Lower leg skin (tissue), 4 donors: ENCODE measurements at places on chromosomes 11 and 22. TPM values are rescaled to one million over a fixed set of nuclear protein-coding genes. Genes with fewer than 3 reads are reported as not detected.

Gene TRIM49C
- not detected for total RNA-seq

Gene PLA2G6
- 78.1 TPM for total RNA-seq

Gene CBLIF
- total RNA-seq, result not detected

Gene SLC1A2
- 2.1 TPM for total RNA-seq

Gene IL18BP
- total RNA-seq, result 6.1 TPM

Gene ARHGAP32
- 49.1 TPM for total RNA-seq

Gene HTR3A
- 0.55 TPM for total RNA-seq

Gene CNGA4
- total RNA-seq, result not detected

Gene ADORA2A
- total RNA-seq, result 0.72 TPM

Gene CST6
- 1,053 TPM for total RNA-seq

Gene DNHD1
- total RNA-seq, result 13.6 TPM

Gene SORL1
- 15.7 TPM for total RNA-seq

Gene ARHGAP20
- 1.5 TPM for total RNA-seq

GRCh38 chr22:31192513-31192912 lies 19.6 kb upstream of the LIMK2 start:
- no peak for DNase-seq

DNA sequence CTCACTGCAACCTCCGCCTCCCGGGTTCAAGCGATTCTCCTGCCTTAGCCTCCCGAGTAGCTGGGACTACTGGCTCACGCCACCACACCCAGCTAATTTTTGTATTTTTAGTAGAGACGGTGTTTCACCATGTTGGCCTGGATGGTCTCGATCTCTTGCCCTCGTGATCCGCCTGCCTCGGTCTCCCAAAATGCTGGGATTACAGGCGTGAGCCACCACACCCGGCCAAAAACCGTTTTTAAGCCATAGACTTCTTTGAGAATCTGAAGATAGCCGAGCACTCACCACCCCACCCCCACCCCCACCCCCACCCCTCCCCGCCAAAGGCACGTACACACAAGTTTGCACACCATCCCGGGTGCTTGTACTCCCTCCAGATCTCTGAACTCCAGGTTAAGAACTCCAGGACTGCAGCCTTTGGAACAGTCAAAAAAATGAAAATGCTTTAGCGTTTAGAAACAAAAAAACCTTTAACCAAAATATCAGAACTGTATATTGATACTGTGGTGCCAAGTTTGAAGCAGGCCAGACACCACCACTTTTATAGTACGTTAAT lies 1.5 kb downstream of the CRKL start:
- no peak for DNase-seq

DNA sequence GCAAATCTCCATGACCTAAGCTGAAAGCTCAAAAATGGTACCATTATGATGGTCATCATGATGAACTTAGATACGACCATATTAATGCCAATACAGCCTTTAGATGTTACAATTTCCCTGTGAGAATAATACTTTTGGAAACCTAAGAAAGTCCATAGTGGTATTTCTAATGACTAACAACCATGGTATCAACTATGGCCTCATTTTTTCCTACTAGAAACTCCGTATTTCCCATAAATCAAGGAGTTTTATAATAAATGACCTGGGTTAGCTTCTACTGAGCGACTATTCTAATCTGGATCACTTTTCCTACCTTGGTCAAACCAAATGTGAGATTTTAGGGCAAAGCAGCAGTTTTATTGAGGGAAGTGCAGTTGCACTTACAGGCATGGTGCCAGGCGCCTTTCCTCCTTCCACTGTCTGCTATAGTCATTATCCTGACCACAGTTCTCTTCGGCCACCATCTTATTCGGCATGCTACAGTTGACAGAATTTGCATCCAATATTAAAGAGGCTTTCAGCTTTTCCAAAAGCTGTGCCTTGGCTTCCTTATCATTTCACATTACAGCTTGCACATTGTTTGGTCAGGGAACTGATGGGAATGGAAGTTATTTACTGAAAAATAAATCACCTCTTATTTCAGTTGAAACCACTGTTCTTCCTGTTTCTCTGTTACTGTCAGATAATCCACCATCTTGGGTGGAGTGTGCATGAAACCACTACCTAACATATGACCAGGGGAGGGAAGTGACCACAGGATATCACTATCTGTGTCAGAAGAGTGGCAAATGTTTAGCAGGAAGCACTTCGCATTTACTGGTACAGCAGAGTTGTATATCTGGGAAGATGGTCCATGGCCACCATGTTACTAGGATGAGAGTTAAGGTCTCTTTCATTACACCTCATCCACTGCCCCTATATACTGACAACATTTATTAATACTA lies 74.5 kb upstream of the PICALM start:
- no peak for DNase-seq

GRCh38 chr11:106644824-106645223 lies 373.5 kb downstream of the GUCY1A2 start:
- no peak for DNase-seq

DNA sequence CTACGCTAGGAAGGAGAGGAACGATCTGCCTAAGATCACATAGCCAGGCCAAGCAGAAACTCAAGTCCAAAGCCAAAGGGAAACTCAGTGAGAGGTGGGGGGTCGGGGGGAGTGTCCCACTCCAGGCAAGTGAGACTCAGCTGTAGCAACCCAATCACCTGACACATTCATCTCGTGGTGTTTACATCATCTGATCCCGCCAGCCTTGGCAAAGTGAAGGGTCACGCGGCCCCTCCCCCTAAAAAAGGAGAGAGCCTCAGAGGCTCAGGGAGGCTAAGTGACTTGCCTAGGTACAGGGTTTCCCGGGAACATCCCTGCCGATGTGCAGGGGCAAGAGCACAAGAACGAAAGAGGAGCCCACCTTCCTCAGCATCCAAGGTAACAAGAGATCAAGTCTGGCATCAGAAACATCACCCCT lies 21.5 kb downstream of the MYH9 start:
- DNase-seq, result no peak

GRCh38 chr11:125373426-125374391 lies 122.4 kb downstream of the FEZ1 start:
- DNase-seq, result no peak

DNA sequence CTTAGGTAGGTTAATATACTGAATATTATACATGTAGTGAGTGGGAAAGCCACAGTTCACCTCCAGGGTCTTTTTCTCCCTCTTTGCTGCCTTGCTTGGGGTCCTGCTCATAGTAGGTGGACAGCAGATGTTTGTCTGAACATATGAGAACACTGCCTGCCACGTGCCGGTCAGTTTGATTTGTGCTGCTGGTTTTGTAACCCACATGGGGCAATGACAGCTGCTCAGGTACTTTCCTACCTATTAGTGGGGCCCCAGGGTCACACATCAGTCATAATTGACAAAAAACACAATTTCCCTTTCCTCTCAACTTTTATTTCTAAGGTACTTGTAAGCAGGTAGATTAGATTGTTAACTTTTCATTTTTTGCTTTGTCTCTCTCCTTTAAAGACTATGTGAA lies 43.8 kb downstream of the BMAL1 start:
- DNase-seq, result no peak

DNA sequence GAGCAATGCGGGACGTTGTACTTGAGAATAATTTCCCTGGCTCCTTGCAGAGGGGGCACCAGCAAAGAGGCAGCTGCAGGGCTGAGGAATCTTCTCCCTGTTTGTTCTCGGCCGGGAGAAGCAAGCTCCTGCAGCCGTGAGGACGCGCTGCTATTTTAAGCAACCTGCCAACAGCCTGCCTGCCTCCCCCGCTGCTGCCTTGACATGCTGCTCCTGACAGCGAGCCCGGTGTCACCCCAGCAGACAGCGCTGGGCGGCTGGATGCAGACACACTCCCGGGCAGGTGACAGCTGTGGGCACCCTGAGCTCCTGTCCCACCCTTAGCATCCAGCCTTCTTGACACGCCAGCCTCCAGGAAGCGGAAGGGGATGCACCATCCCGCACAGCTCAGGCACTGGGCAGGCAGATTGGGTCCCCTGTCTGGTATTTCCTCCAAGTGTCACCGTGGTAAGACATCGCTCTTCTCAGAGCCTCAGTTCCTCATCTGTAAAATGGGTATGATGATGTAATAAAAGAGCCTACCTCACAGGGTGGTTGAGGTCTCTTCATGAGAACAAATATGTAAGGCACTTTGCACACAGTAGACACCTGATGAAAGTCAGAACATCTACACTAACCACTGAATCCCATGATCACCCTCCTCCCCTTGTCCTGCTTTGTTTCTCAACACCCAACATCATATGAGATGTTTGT lies 530.6 kb downstream of the MN1 start:
- DNase-seq, result no peak

GRCh38 chr11:20308601-20309000 lies 54.9 kb upstream of the HTATIP2 start:
- DNase-seq, result no peak

DNA sequence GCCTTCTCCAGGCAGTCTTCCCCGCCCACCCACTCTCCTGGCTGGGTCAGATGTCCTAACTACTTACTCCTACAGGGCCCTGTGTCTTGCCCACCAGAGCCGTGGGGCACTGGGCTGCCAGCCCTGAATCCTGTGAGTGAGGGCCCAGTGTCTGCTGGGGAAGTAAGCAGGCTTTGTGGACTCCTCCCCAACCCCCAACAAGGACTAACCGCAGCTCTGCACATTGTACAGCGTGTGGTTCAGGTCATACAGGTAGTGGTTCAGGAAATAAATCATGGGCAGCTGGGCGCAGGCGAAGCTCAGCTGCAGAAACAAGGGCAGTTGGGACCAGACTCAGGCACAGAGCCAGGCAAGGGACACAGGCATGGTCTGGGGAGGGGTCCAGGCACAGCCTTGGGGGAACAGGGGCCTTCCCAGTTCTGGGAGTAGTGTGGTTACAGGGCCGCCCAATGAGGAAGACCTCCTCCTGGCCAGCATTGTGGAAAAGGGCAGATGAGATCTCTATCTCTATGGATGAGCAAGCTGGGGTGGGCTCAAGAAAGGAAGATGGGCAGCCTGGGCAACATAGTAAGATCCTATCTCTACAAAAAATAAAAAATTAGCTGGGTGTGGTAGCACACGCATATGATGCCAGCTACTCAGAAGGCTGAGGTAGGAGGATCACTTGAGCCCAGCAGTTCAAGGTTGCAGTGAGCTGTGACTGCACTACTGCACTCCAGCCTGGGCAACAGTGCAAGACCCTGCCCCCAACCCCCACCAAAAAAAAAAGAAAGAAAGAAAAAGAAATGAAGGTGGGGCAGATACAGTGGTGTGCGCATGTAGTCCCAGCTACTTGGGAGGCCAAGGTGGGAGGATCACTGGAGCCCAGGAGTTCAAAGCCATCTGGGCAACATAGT lies 5.5 kb downstream of the UNC93B1 start:
- no peak for DNase-seq

- DNase-seq, result no peak
These were observed 18.5 kb downstream of the ENDOD1 start for GRCh38 chr11:95108159-95108611.

- no peak for DNase-seq
These were observed 6.5 kb upstream of the IL10RA start for GRCh38 chr11:117979481-117980211.

- DNase-seq, result no peak
These were observed 2.0 kb upstream of the KCNJ1 start for GRCh38 chr11:128868841-128869671.

GRCh38 chr11:129192150-129192549 lies at the start of gene ARHGAP32:
Gene ARHGAP32 (minus strand): TSS chr11:129192325. CDS start chr11:129192198, 127 bp downstream.
- no peak for DNase-seq

DNA sequence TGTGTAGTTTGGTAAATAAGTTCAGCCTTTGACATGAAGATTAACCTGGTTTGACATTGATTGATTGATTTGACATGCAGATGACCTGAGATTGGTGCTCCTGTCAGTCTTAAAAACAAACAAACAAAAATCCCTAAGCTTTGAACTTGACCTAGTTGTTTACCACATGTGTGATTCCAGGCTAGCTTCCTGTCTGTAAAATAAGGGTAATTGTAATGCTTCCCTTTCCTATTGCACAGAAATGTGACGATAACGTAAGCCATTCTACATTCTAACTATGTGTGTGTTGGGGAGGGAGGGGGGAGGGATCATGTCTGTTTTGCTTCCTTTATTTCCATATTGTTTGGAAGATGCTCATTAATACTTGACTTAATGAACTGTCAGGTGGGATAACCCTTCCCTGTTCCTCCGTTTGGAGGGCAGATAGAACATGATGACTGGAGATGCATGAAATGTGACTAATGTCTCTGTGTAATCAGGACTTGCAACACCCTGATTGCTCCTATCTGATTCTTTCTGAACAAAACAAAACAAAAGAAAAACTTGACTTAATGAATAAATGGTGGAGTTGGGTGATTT lies 106.1 kb upstream of the CLMP start:
- no peak for DNase-seq

GRCh38 chr11:90818196-90818745 lies 595.4 kb upstream of the CHORDC1 start:
- DNase-seq, result no peak

- DNase-seq, result no peak
These were observed 153.9 kb upstream of the ZC3H12C start for GRCh38 chr11:109939166-109939810.

- DNase-seq, result no peak
These were observed 216.5 kb downstream of the NAV2 start for GRCh38 chr11:19929147-19929546.

DNA sequence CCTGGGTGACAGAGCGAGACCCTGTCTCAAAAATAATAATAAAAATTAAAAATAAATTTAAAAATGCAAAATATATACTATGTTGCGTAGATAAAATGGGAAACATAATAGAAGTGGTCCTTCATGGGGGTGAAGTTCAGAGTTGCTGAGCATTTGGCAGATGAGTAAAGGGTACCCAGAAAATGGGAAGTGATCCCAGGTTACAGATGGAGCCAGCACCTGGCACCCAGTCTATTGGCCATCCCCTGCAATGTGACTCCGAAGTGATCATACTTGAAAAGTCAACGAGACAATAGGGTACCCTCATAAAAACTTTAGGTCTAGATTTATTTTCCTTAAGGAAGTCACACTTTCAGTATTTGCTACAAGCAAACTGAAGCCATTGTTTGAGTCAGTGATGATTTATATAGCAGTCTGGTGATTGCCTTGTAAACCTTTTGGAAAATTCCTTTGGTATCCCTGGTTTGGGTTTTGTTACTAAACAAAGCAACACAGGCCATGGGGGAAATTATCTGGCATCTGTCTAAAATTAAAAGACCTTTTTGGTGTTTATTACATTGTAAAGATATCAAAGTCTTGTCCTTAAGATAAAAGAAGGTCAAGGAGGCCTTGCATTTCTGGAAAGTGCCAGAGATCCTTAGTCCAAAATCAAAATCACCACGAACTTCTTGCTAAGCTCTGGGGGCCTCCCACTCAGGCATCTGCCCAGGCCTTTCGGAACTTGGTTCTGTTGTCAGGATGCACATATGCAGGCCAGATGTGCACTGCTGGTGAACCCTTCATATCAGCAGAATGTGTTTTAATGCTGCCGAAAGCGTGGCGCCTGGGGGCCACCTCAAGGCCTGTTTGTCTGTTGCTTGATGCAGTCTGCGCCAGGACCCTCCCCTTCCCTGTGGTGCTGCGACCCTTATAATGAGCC lies 4.3 kb downstream of the SMARCB1 start:
- no peak for DNase-seq

- DNase-seq, result no peak
These were observed 8.4 kb upstream of the NAV2 start for GRCh38 chr11:19704213-19704612.

- DNase-seq, result no peak
These were observed 988 bp upstream of the FLI1 start for GRCh38 chr11:128692753-128693415.

GRCh38 chr11:111450480-111451320 lies 61.5 kb downstream of the BTG4 start:
- no peak for DNase-seq

GRCh38 chr22:49967706-49968208 lies 7.2 kb downstream of the PIM3 start:
- peak; percentile 90 for DNase-seq

- peak; percentile 48 for DNase-seq
These were observed 47.5 kb upstream of the POU2AF1 start for GRCh38 chr11:111426617-111427016.
